ENCODE measurements at places on chromosomes 2 and 18.

GRCh38 chr2:71606244-71606643 is 152.9 kb downstream of the DYSF start:
- DNase-seq: peak; percentile 75

- no peak for DNase-seq
Observed at GRCh38 chr2:58030771-58031170, 15.8 kb upstream of the VRK2 start.

DNA sequence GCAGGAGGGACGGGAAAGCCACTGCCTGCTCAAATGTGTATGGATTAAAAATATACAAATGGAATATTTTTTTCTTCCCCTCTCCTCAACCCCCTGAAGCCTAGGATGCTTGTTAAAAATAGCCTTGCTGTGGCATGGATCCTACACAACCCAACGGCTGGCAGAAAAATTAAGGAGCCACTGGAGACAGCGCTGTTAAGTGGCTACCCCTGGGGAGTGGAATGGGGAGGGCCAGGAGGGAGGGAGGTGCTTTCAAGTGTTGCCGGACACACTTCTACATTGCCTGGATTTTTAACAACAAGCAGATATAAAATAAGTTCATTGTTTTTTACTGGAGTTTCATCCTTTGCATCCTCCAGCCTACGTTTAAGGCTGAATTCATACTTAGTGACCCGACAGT is 66.6 kb downstream of the ZBTB7C start:
- DNase-seq: no peak

DNA sequence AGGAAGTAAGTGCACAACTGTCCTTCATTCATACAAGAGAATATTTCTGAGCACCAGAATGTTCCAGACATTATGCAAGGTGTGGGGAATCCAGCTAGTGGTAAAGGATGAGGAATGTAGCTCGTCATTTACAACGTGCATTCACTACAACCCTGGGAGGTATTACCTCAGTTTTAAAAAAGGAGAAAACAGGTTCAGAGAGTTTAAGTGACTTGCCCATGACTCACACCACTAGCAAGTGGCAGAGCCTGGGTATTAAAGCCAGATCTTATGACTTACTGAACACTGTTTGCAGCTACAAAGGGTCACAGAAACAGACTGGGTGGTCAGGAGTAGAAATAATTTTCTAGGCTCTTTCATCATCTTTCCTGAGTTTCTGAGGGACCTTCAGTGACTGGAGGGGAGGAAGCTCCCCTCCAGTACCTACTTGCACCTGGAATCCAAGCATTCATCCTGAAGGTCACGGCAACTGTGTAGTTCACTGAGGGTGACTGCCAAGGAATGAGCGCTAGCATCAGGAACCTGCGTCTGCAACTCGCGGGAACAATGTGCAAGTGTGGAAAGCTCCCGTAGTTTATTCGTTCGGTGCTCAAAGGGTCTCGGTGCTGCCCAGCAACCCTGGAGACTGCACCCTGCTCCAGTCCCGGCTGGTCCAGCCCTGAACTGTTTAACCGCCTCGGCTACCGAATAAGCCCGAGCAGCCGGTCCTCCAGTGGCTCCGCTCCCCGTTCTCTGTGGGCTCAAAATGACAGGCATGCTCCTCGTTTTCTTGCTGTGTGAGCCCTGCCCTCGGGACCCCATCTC is 647 bp downstream of the CCDC121 start:
- DNase-seq: no peak

- no peak for DNase-seq
Observed at GRCh38 chr18:58411323-58411722, 217.6 kb downstream of the ALPK2 start.

DNA sequence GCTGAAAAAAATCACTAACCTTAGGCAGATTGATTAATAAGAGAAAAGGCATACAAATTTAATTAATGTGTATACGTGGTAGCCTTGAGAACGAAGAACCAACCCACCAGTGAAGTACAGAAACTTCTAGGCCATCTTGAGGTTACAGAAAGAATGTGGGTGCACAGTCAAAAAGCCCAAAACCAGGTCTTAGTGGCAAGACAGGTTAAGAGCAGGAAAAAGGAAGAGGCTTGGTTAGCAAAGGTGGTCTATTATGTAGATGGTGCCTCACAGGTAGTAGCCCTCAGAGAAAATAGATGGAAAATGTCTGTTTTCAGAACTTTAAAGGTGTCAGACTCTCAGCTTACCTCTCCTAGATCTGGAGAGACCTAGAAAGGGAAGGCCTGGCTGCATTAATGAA is 22.0 kb upstream of the SLC35G4 start:
- peak; percentile 7 for DNase-seq

GRCh38 chr2:10347562-10347948 is 44.9 kb downstream of the HPCAL1 start:
- DNase-seq: no peak

DNA sequence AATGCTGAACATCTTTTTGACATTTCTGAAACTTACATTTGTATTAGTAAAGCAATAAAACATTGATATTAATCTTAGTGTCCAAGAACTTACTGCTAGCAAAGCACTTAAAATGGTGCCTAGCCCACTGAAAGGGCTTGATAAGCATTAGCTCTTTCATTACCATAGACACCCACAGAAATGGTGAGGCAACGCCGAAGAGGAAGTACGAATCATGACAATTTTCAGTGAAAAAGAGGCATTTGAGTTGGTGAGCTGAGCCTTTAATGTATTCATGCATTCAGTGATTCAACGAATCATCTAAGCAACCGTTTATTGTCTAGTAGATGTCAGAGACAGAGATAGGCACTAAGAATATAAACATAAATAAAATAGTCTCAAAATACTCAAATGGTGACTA is 101.1 kb downstream of the PIGN start:
- no peak for DNase-seq
